ENCODE measurements at places on chromosomes 5 and 9.

GRCh38 chr5:81235287-81236072 lies 2.4 kb downstream of the CKMT2 start:
- no peak for DNase-seq

GRCh38 chr9:99357575-99357974 lies 135.5 kb downstream of the SEC61B start:
- no peak for DNase-seq

DNA sequence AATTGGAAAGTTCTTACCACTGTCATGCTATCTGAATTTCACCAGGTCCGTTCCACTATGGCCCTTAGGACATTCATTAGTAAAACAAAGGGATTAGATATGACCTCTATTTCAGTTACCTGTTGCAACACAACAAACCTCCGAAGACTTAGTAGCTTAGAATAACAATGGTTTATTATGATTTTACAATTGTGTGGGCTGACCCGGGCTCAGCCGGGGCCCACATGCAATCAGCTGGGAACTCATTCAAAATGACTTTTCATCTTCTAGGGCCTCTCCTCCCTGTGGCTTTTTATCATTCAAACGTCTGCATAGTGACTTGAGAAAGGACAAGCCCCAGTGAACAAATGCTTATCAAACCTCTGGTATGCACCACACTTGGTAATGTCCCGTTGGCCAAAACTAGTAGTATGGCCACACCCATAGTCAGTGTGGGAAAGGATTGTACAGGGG lies 2.3 kb upstream of the FBXW11 start:
- peak; percentile 46 for DNase-seq

DNA sequence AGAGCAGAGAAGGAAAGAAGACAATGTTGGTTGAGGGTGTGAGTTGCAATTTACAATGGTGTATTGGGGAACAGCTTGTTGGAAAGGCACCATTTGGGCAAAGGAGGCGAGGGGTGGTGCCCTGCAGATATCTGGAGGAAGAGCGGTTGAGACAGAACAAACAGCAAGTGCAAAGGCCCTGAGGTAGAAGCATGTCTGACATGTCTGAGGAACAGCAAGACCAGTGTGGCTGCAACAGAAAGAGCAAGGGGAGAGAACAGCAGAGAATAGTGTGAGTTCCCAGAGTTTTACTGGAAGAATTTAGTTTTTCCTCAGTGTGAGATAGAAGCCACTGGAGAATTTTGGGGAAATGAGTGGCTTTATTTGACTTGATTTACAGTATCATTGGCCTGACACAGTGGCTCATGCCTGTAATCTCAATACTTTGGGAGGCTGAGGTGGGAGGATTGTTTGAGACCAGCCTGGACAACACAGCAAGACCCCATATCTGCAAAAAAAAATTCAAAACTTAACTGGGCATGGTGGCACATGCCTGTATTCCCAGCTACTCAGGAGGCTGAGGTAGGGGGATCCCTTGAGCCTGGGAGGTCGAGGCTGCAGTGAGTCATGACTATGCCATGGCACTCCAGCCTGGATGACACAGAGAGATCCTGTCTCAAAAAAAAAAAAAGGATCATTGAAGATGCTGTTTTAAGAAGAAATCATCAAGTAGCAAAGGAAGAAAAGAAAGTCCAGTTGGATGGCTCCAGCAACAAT lies 13.6 kb downstream of the CMBL start:
- no peak for DNase-seq

- DNase-seq = no peak
Measured at GRCh38 chr5:175274171-175274570, 169.8 kb downstream of the DRD1 start.

GRCh38 chr5:1915316-1915715 lies 32.6 kb upstream of the IRX4 start:
- DNase-seq = no peak

GRCh38 chr5:33857037-33857436 lies 34.8 kb downstream of the ADAMTS12 start:
- DNase-seq = no peak

- no peak for DNase-seq
Measured at GRCh38 chr5:161047024-161047423, 195.0 kb upstream of the ATP10B start.

GRCh38 chr9:134139081-134139480 lies 3.2 kb downstream of the WDR5 start:
- DNase-seq = no peak

GRCh38 chr5:99102073-99102697 lies 173.4 kb upstream of the CHD1 start:
- DNase-seq = no peak

GRCh38 chr5:153641183-153641688 lies 150.8 kb downstream of the GRIA1 start:
- no peak for DNase-seq

GRCh38 chr9:128175726-128176125 lies 15.6 kb downstream of the CIZ1 start:
- DNase-seq = no peak

GRCh38 chr5:133201310-133201709 lies 149.5 kb downstream of the HSPA4 start:
- no peak for DNase-seq

- no peak for DNase-seq
Measured at GRCh38 chr5:27318701-27319100, 280.3 kb upstream of the CDH9 start.

DNA sequence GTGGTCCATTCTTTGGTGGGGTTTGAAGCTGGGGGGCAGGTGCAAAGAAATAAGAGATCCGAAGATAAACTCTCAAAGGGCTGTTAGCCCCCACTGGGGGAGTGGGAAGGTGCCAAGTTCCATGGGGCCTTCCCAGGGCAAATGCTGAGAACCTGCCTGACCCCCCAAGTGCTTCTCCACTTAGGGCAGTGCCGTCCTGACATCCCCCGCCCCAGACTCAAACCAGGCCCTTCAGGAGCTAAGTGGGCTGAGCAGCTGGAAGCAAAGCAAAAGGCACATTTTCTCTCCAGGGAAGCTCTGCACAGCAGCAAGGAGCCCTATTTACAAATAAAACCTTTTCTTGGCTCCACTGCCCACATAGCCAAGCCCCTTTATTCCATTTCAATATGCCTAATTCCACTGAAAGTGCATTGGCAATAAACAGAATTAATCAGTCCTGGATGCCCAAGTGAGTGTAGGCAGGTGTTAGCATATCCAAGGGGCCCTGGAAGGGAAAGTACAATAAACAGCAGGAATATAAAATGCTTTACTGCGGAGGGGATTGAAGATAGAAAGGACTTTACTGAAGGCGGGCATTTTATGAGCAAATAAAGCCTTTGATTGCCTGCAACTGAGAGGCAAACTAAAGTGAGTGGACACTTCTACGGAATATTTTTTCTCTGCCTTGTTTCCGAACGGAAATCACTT lies 44.6 kb downstream of the WHRN start:
- no peak for DNase-seq

DNA sequence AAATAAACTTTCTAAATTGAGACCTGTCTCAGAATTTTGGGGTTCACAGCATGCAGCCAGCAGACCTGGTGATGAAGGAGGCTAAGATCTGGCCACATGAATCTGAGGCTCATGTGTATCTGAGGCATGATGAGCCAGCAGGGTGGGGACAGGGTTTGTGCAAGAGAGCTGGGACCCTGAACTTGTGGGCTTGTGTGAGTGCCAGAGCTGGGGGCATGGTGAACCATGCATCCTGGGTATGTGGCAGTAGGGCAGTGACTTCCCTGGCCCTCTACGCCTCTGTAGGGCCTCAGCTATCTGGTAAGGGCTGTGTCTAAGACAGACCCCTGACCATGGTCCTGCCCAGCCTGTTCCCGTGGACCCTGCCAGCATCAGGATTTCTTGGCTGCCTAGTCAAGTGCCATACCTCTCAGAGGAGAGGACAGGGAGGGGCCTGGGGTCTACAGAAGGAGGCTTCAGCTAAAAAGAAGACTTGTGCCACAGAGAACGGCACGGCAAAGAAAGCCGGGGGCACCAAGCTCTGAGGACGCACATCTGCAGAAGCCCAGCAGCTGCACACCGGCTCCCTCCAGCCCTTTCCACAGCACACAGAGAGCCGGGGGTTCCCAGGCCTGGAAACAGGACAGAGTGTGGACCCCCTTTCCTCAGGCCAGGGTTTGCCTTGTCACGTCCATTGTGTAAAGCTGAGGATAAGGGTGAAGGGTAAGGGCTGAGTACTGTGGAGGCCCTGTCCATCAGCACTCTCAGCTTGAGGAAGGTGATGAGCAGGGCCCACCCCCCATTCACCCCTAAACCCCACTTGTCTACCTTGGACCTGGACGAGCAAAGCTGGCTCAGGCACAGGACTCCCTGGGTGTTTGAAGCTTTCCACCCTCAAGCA lies 130.1 kb downstream of the MRPL36 start:
- DNase-seq = no peak

DNA sequence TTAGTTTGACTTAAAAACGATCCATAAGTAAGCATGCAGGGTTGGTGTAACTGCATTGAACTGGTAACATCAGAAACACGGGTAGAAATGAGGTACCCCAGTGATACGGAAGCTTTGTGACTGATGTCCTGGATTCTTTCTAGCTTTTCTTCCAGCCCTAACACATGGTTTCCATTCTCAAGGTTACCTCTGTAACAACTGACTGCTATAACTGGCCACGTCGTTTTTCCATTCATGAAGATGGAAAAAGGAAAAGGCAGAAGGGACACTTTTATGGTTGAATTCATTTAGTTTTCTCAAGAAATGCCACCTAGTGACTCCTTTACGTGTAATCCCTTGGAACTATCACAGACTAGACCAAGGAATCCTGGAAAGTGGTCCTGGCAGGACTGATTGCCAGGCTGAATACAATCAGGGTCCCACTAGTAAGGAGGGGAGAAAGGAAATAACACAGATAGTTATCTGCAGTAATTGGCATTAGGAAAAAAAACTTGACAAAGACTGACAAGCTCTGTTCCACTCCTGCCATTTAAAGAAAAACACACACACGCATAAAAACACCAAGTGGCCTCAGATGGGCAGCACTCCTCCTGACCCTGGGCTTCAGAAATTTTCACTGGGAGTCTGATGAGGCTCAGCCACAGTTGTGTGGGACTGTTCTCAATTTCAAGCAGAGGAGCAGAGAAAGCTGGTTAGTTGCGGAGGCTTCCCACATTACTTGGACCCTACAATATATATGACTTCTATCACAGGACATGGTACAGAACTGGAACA lies 77.5 kb upstream of the ZNF169 start:
- DNase-seq = no peak

DNA sequence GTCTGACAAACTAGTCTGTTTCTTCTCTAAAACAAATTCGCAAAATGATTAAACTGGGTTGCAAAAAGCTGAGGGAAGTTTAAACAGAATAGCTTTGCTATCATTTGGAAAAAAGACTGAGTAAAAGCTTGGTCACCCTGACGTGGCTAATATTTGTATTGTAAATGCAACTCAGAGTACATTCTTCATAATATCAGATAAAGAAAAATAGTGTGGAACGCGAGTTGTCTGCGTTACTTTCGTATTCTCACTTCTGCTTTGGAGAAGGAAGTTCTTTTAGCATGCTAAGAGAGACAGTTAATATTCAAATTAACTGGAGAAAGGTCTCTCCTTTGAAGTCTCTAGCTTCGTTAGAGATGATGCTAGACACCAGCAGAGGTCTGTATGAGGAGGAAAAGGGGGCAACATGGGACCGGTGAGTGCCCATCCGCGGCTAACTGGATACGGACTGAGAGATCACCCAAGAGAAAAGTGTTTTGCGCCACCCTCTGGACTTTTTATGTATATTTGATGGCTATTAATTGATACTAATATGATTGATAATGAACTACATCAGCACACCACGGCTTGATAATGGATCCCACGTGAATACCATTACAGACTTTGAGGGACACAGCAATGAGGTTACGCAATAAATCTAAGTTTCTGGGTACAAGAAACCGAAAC lies 2.9 kb upstream of the CNTRL start:
- DNase-seq = peak; percentile 79

GRCh38 chr9:108257382-108257781 lies 598.4 kb downstream of the ACTL7B start:
- no peak for DNase-seq

- no peak for DNase-seq
Measured at GRCh38 chr9:8613346-8613825, 813.8 kb upstream of the DMAC1 start.

- no peak for DNase-seq
Measured at GRCh38 chr5:135100011-135100410, 66.0 kb upstream of the PITX1 start.

DNA sequence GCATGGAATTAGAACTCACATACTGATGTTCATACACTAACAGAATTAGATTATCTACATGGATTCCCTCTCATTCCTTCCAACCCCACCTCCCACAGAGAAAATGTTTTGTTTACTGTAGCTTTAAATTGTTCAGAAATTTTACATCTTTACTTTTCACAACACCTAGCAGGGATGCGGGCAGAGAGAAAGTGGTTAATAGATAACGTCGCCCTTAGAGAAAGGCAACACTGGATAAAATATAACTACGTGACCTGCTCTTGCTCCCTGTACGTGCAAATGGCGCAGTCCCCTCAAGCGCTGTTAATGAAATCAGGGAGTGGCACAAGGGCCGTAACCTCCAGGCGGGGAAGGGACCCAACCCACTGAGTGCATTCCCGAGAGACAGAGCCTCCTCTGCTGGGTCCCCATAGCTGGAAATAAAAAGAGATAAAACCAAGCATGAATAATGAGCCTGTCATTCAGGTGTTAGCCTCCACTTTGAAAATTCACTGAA lies 125.3 kb upstream of the DAPK1 start:
- DNase-seq = no peak

- DNase-seq = no peak
Measured at GRCh38 chr5:146025114-146025680, 80.2 kb downstream of the PLAC8L1 start.

GRCh38 chr5:149265597-149265996 lies 6.1 kb upstream of the AFAP1L1 start:
- DNase-seq = peak; percentile 44

GRCh38 chr5:89572696-89573095 lies 689.7 kb upstream of the MEF2C start:
- no peak for DNase-seq

DNA sequence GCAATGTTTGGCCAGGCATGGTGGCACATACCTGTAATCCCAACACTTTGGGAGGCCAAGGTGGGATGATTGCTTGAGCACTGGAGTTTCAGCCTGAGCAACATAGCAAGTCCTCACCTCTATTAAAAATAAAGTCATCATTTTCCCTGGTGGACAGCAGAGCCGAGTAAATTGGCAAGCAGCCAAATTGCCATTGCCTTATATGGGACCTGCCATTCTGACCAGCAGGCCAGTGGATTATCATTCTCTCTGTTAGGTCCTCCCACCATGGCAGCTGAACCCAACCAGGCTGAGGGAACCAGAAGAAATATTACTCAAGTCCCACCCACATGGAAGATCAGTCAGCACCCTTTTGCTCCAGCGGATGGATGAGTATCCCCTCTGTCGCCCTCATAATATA lies 1829.9 kb downstream of the EFNA5 start:
- no peak for DNase-seq

GRCh38 chr9:107874591-107875369 lies 385.2 kb upstream of the KLF4 start:
- peak; percentile 68 for DNase-seq

Data from NB4 (cell line).